ENCODE measurements at places on chromosomes 12 and 14. TPM values are rescaled to one million over a fixed set of nuclear protein-coding genes. Genes with fewer than 3 reads are reported as not detected.

NFATC4 gene
- 24.9 TPM for polyA plus RNA-seq

PARPBP gene
- polyA plus RNA-seq: 3.1 TPM

TCP11L2 gene
- polyA plus RNA-seq: 4.0 TPM

- no peak for DNase-seq
Observed at GRCh38 chr12:26046906-26047305, 77.9 kb downstream of the BHLHE41 start.

- DNase-seq: no peak
Observed at GRCh38 chr12:4482936-4483335, 37.3 kb upstream of the FGF6 start.

GRCh38 chr14:31435276-31435675 lies 14.9 kb upstream of the HEATR5A start:
- DNase-seq: no peak

DNA sequence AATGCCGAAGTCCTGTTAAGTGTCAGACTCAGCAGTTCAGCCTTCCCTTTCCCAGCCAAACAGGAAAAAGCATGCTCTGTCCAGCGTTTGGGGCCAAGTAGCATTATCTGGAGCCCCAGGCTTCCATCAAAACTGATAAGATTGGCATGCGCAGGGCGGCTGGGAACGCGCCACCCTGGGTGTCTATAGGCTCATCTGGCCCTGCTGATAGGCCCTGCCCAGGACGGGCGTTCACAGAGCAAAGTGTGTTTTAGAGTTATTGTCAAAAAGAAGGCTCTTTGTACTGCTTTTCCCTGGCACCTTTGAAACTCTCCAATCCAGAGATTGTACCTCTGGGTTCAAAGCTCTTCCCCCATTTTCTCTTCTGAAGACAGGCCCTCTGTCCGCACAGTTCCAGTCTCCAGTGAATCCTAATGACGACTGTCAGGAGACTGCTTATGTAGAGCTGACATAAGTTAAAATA lies at the start of gene ART4:
TSS of gene ART4 (minus strand) at position 102 of the 463 bp plus-strand sequence. CDS start 413 bp downstream, outside the sequence.
- peak; percentile 9 for DNase-seq

GRCh38 chr14:65348137-65348536 lies 64.4 kb upstream of the FUT8 start:
- DNase-seq: no peak

GRCh38 chr14:82328442-82328841 lies 794.8 kb upstream of the SEL1L start:
- no peak for DNase-seq

DNA sequence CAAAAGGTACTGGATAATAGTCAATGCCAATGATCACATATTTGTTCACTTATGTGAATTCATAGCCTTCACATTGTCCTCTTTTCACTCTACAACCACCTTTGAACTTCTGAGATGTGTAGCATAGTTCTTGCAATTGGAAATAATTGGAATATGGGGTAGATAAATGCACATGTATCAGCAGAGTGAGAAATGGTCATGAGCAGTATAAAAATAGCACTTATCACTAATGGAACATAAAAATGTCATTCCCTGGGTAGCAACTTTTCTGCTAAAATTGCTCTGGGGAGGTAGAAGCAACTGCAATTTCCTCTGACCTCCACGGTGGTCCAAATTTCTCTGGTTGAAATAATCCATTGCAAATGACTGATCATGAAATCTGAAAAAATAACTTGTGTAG lies 1785.7 kb upstream of the FLRT2 start:
- DNase-seq: no peak

DNA sequence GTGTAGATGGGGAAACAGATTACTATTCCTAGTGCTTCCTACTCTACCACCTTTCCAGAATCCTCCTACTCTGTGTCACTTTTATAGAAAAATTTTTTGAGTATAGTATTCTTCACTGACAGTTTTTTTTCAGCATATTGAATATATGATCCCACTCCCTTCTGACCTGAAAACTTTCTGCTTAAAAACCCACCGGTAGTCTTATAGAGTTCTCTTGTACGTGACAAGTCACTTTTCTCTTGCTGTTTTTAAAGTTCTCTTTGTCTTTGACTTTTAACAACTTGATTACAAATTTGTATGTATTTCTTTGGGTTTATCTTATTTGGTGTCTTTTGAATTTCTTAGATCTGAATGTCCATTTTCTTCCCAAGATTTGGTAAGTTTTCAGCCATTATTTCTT lies 133.6 kb upstream of the SLC38A2 start:
- no peak for DNase-seq

- DNase-seq: no peak
Observed at GRCh38 chr14:103002578-103003350, 54.6 kb downstream of the CDC42BPB start.

- no peak for DNase-seq
Observed at GRCh38 chr14:96263347-96264199, 7.6 kb downstream of the BDKRB1 start.

GRCh38 chr12:48682927-48683326 lies 889 bp upstream of the KANSL2 start:
- DNase-seq: no peak

DNA sequence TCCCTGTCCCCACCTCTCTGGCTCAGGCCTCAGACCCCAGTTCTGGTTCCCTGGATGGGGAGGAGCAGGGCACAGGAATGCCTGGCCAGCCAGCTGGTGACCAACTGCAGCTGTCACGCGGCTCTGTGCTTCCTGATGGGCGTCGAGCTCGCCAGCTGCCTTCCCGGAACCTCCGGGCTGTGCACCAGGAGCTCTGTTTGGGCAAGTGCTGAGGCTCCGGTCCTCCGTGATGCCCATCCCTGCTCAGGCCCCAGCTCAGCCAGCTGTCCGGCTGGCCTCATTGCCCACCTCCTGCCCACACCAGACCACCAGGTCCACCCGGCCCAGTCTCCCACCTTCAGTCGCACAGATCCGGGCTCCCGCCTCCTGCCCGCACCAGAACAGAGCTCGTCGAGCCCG lies 4.8 kb downstream of the IFFO1 start:
- DNase-seq: no peak

All from SK-N-SH (cell line).